ENCODE measurements at places on chromosomes 5 and 9.

- no peak for DNase-seq
These were observed 89.7 kb upstream of the EQTN start for GRCh38 chr9:27386571-27387091.

DNA sequence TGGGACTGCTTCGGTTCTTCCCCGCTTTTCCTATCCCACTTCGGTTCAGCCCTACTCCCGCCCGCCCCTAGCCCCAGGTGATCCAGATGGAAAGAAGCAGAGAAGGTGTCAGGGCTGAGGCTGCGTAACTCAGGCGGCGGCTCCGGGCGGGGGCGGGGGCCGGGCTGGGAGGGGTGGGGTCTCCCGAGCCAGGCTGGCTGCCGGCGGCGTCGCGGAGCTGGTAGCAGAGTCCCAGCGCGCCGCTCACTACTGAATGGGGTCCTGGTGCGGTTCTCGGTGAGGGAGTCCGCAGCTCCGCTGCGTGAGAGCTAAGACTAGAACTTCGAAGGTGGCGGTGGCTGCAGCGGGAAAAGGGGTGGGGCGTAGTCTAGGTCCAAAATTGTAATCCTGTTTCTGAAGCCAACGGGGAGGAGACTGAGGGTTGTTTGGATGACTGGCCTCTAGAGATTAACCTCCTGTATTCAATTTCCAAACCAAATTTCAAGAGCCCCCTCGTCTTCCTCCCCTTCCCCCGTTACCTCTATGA lies 1.4 kb downstream of the PRR16 start:
- peak; percentile 46 for DNase-seq

DNA sequence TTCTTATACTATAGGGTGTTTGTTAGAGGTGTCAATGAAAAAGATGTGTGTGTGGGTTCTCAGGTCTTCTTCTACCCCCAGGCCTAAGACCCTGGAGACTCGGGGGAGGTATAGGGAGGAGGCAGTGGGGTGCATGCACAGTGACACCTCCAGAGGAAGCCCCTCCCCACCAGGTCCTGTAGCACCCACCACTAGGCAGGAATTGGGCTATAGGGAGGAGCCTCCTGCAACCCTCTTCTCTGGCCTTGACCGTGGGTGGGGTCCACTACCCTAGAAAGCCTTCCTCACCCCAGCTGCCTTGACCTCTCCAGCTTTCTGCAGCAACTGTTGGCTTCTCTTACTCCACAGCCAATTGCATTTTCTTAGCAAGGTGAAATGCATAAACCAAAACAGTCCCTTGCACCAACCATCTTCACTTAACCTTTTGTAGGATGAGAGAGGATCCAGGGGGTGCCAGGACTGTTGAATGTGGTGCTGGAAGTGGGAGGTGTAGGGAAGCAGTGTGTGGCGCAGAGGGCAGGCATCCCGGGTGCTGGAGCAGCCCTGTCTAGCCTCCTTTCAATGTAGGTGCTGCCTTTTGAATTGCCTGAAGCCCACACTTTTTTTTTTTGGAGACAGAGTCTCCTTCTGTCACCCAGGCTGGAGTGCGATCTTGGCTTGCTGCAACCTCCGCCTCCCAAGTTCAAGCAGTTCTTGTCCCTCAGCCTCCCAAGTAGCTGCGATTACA lies 128.5 kb downstream of the RGS3 start:
- DNase-seq, result no peak

DNA sequence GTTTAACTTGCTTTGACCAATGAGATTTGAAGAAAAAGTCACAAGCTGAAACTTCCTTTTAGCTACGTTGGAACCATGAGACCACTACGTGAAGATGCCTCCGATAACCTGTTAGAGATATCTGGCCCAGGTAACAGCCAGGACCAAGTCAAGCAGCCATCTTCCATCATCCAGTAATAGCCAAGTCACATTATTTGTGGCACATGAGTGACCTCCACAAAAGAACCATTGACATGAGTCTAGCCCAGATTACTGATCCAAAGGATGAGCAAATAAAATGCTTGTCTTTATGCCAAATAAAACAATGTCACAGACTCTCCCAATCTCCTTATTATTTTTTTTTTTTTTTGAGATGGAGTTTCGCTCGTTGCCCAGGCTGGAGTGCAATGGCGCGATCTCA lies 1.6 kb downstream of the DEPDC1B start:
- no peak for DNase-seq

- DNase-seq, result peak; percentile 66
These were observed 797.9 kb downstream of the TLE4 start for GRCh38 chr9:80369641-80370040.

- peak; percentile 25 for DNase-seq
These were observed 51.6 kb downstream of the AHRR start for GRCh38 chr5:372996-373709.

- DNase-seq, result no peak
These were observed 6.3 kb downstream of the RMI1 start for GRCh38 chr9:83986765-83987401.

DNA sequence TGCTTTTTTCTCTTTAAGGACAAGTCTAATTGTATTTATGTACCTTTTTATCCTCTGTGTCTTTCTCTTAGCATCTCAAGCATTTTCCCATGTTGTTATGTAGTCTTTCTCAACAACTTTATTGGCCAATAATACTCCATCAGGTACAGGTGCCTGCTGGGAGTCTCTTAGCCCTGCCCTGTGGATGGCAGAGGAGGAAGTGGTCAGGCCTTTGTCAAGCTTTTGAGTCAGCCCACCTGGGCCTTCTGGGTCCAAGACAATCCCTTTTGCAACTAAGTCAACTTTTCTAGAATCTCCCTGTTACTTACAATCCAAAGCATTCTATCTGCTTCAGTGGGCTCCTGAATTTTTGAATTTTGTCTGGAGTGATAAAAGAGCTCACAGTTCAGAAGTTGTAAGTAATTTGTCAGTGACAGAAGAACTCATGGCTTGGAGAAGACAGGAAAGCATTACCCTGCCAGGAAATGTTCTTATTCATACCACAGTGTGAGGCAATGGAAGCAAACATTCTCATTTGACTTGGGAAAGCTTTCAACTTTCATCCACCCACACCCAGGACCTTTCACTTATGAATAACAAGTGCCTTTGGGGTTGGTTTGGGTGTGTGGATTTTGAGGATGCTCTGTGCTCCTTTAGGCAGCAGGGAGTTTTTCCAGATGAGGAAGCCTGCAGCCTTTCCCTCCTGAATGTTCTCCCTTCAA lies 200.0 kb upstream of the S1PR3 start:
- peak; percentile 81 for DNase-seq

DNA sequence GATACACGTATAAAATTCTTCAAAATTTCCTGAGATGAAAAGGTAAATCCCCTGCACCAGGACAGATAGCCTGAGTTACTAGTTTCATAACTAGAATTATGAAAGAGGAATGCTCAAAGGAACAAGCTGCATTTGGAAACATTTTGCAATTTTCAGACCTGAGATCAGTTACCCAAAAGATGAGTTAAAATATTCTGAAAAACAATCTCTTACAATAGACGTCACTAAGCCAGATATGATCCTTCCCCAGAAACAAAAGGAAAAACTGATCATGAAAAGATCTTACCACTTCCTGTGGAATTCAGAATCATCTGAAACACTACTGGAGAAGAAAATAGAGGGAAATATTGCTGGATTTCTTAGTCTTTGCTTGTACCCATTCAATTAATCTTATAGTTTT lies 204.7 kb downstream of the ARRDC3 start:
- peak; percentile 46 for DNase-seq

DNA sequence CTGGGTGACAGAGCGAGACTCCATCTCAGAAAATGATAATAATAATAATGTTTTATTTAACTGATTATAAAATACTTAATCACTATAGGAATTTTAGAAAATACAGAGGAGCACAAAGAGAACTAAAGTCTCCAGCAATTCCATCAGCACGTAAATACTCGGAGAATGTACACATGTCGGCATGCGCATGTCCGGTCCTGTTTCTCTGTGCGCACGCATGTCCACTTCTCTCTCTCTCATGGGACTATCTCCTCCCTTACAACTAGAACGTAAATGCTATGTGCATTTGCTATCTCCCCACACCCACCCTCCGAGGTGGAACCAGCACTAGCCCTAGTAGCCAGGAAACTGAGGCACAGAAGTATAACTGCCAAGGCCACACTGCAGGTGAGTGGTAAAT lies 19.0 kb downstream of the CCNJL start:
- DNase-seq, result no peak

DNA sequence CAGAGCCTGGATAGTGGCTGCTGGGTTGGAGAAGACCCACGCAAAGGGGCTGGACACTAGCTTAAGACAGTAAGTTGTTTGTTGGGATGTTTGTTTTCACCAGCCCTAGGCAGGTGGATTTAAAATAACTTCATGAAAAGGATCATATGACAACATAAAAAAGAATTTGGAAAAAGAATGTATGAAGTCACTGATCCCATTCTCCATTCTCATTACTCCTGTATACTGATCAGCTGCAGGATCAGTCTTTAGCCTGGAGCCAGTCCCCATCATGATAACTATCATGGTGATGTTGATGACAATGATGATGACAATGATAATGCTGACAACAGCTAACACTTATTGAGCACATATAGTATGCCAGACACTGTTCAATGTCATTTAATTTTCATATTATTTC lies 92.1 kb upstream of the IFNE start:
- DNase-seq, result no peak

GRCh38 chr9:136907011-136907914 lies 20.9 kb downstream of the TRAF2 start:
- DNase-seq, result no peak

DNA sequence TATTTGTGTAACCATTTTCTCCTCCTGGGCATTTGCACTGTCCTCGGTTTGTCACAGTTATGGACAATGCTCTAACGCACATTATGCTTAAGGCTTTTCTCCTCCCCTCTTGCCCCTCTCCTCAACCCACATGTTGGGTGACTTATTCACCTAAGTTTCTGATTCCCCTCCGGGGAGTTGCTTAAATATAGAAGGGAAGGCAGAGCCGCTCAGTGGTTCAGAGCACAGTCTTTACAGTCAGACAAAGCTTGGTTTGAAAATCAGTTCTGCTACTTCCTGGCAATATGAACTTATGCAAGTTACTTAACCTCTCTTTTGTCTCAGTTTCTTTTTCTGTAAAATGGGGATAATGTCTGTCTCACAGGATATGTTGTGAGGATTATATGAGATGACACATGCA lies 41.2 kb upstream of the SPRY4 start:
- DNase-seq, result no peak

DNA sequence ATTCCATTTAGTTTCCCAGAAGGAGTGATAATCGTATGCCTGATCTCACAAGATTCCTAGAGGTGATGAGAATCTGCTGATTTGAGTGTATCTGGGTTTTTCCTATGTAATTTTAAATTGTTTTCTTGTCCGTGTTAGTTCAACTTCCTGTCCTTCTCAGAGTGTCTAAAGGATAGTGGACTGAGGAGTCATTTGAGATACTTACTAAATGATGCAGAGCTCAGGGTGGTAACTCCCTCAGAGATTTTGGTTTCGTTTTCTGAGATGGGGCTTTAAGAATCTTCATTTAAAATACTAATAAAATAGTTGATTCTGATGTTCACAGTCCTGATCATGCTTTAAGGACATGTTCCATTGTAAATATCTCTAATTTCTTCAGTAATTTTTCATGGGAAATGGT lies 30.3 kb downstream of the MELK start:
- DNase-seq, result no peak

DNA sequence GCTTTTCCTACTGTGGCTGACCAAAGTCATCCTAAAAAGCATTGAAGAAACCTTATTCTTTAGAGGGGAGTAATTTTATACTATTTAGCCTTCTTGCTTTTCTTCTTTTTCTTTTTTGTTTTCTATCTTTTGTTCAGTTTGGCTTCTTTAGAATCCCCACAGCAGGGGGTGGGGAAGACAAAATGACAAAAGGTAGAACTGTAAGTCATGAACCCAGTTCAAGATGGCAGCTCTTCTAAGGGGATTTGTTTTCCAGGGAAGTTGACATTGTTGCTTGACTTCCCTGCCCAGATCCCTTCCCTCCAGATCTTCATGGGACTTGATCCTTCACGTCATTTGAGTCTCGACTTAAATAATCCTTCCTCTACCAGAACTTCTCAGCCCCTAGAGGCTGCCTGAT lies 692.4 kb upstream of the DMAC1 start:
- no peak for DNase-seq

- no peak for DNase-seq
These were observed 28.1 kb downstream of the CPEB4 start for GRCh38 chr5:173916233-173916632.

DNA sequence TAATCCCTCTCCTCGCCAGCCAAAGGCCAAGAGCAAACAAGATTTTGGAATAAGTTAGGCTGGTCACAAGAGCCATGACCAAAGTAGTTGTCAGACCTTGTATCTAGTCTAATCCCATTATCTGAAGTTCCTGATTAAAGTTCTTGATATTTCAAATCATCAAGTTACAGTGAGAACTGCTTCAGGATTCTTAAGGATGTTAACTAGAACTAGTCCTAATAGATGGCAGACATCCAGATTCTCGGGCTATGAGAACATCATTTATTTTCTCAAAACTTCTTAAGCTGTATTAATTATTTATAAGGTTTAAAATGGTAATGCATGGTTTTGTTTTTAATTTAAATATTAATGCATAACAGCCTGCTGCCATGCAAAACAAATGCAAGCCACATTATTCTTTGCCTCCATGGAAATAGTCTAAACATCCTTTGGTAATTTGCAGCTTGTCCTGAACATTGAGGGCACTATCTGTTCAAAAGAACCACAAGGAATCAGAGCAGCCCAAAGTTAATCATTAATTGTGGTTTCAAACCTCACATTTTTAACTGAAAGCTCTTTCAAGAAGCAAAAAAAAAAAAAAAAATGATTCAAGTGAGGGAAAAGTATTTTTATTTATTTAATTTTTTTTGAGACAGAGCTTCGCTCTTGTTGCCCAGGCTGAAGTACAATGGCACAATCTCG lies 95.1 kb downstream of the TTC39B start:
- peak; percentile 56 for DNase-seq

DNA sequence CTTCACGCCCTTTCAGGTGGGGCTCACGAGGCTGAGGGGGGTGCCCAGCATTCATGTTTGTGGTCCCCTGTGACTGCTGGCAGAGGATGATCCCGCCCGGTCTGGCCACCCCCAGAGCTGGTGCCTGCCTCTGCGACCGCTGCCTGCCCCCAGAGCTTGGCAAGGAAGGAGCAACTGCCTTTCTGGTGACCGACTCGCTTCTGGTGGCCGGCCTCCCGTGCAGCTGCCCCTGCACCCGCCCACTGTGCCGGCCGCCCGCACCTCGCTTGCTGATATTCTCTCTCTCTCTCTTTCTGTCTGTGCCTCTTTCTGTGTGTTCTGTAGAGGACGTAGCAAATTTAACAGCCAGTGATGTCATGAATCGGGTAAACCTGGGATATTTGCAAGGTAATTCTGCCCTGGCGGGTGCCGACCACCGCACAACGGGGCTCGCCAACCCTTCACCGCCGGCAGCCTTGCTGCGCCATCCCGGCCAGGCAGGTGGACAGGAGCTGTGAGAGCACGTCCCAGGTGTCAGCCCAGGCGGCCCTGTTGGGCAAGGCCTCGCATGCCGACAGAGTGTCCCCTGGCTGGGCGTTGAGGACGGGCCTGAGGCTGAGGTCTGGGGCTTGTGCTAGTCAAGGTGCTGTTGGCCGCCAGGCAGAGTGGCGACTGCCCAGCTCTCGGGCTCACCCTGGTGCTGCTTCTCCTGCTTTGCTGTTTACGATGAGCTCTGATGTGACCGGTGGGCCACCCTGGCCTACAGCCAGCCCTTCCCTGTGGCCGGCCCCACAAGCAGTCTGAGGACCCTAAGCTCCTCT lies 86.0 kb downstream of the KCNT1 start:
- DNase-seq, result no peak
